Neural progenitor cell (in vitro differentiated cells): ENCODE measurements at places on chromosomes 7 and 10.

DNA sequence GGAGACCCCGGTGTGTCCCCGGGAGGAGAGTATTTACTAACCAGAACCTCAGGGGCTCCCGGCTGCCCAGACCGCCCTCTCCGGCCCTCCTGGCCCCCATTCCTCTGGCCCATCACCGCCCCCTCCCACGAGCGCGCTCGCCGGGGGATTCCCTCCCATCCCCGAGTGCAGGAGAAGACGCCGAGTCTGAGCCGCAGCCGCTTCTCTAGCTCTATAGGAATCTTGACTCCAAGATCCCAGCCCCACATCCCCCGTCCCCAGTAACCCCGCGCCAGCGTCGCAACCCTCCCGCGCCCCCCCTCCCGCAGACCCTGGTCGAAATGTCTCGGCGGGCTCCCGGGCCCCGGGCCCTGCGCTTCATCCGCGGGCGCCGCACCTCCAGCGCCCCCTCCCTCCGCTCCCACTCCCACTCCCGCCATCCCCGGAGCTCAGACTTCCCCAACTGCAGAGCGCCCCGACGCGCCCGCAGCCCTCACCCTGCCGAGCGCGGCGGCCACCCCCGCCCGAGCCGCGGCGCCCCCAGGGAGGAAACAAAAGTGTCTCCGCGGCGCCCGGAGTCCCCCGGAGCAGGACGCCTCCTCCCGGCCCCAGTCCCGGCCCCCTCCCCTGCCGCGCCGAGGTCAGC is 541 bp downstream of the ELMO1 start:
- H3K27ac ChIP-seq: peak overlapping the region; percentile 23
- H3K4me1 ChIP-seq: peaks cover 27% of the 10 kb centered on the region
- peak overlapping the region; percentile 99 for H3K4me3 ChIP-seq
- peak; percentile 65 for DNase-seq

DNA sequence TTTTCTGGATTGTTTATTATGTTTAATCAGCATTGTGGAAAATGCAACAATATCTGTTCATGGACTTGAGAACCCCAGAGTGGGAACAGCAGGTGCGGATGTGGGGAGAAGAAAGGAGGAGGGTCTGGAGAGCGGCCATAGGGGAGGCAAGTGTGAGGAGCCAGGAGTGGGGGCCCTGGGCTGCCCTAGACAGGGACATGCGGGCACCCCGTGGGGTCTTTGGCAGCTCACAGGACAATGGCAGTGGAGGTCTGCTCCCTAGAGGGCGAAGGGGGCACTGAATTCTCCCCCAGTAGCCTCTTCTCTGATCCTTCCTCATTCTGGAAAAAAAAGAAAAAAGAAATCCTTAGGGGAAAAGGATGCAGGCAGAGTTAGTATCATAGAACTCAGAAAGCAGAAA is 8.9 kb downstream of the TMEM176B start:
- DNase-seq: no peak
- H3K27me3 ChIP-seq: peaks cover 7% of the 10 kb centered on the region
- H3K4me3 ChIP-seq: no peak overlapping the region
- no peak overlapping the region for H3K27ac ChIP-seq

GRCh38 chr10:58700591-58700990 is 187.9 kb downstream of the BICC1 start:
- H3K27me3 ChIP-seq: no peaks in the 10 kb centered on the region
- H3K27ac ChIP-seq: no peak overlapping the region
- no peaks in the 10 kb centered on the region for H3K36me3 ChIP-seq
- no peak overlapping the region for H3K4me3 ChIP-seq

GRCh38 chr10:7464691-7465090 is 53.9 kb upstream of the SFMBT2 start:
- peaks cover 3% of the 10 kb centered on the region for H3K27me3 ChIP-seq
- DNase-seq: no peak
- no peak overlapping the region for H3K4me3 ChIP-seq
- H3K4me1 ChIP-seq: no peaks in the 10 kb centered on the region

DNA sequence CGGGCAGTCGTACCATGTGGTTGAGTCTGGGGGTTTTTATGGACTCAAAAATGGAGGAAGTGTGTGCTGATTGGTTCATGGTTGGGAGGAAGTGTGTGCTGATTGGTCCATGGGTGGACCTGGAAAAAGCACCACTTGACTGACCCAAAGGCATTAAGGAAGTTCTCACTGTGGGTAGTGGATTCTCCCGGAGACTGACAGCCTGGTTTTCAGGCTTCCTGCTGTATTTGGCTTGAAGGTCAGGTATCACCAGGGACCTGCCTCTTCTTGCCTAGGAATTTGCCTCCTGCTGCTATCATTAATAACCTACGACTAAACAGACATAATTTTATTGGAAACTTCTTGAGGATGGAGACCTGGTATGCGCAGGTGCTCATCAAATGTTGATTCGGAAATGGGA is 268.8 kb upstream of the LRGUK start:
- DNase-seq: no peak
- H3K27ac ChIP-seq: no peak overlapping the region
- peaks cover 28% of the 10 kb centered on the region for H3K4me1 ChIP-seq
- H3K36me3 ChIP-seq: no peaks in the 10 kb centered on the region
- H3K27me3 ChIP-seq: no peaks in the 10 kb centered on the region
- no peak overlapping the region for H3K4me3 ChIP-seq
